ENCODE measurements at places on chromosomes 5 and 9.
A peak's percentile ranks its signal among the peaks of the same experiment; 100 is the strongest.

GRCh38 chr5:146098047-146098446, 7.3 kb downstream of the PLAC8L1 start:
- no peak for DNase-seq

DNA sequence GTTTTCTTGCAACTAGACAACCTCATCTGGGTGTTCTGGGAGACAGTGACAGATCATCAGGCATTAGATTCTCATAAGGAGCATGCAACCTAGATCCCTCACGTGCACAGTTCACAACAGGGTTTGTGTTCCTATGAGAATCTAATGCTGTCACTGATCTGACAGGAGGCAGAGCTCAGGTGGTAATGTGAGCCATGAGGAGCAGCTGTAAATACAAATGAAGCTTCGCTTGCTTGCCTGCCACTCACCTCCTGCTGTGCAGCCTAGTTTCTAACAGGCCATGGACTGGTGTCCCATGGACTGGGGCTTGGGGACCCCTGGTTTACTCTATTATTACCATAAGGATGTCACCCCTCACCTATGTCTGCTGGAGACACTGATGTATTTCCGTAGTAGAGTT, 166.8 kb downstream of the PSAT1 start:
- no peak for DNase-seq

DNA sequence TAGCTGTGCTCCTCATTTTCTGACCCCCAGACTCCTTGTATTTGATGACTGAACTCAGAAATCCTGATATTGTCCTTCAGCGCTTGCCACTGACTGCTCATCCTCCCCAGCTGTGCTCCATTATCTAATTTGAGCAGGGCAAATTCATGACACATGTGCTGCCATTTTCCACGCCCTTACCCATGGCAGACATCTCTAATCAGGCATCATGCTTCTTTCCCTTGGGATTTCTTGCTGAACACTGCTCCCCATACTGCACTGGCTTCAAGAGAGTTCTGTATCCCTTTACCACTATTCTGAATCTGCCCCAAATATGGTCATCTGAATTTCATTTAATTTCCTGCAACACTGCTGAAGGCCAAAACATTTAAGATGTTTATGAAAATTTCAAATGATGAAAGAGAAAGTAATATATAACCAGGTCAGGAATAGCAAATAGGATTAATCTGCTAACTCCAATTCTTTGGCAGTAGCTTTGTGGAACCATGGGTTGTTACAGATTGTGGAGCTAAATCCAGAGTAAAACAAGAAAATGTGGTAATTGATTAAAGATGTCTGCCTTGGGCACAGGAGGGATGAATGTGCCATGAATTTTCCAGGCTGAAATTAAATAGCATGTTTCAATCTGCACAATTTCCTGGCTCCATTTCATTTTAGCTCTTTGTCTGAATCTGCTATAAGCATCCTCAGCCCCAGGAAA, 93.6 kb downstream of the CYFIP2 start:
- DNase-seq = no peak

GRCh38 chr5:90263102-90263820, 146.3 kb downstream of the CETN3 start:
- DNase-seq = no peak

- no peak for DNase-seq
These were observed 141.7 kb downstream of the SYK start for GRCh38 chr9:90943341-90943740.

- no peak for DNase-seq
These were observed 85.0 kb downstream of the DNAH5 start for GRCh38 chr5:13859270-13860065.

DNA sequence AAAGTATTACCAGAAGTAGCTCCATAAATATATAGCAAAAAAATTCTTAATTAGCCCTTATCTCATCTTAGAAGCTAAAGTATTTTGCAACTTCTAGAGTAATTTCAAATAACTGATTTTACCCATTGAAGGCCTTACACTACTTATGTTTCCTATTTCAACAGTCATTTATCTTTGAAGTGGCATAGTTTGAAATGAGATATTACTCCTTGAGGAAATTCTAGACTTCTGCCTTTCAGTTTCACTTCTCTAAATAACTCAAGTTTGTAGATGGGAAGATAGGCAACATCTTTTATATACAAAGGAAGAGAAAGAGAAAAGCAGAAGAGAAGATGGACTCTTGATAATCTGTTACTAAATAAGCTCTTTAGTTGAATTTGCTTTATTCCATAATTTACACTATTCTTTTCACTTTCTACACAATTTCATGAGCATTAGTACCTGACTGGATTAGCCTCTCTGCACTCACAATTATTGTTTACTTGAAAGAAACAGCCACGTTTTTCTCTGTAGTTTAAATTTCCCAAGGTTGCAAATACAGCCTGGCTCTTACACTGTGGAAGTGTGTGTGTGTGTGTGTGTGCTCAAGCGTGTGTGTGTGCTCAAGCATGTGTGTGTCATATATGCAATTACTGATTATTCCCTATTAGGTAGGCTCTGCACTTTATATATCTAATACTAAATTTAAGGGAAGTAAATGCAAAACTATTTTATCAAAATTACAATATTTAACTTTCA, 60.6 kb upstream of the EMB start:
- no peak for DNase-seq

DNA sequence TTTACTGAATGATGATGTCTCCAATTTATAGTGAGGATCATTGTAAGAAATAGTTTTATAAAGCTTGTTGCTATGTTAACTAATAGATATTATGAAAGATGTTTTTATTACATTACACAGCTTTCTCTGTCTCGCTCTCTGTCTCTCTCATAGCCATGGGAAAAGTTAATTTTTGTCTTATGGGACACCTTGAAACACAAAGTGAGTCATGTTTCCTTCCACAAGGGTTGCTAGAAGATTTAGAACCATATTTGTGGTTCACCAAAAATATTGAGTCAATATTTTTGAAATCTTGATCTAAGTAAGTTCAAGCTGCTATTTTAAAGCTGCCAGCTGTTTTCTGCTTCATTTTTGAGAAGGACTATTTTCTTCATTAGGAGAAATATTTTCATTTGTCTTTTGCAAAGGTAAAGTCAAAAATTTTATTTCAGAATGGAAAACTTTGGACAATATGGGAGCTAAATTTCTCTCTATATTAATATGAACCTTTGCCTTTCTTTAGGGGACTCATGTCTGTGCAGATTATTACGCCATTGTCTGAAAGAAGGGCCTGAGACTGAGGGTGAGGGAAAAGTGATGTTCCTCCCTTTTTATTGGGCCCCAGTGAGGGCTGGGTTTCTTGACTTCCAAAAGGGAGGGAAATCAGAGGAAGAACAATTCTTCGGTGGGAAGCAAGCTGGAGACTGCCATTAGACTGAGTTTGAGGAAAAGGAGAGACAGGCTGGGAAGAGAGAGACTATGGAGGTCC, 87.9 kb upstream of the SLC24A2 start:
- no peak for DNase-seq

- DNase-seq = no peak
These were observed 270.9 kb upstream of the ANKH start for GRCh38 chr5:15142458-15142857.

- no peak for DNase-seq
These were observed 240.0 kb downstream of the GOLPH3 start for GRCh38 chr5:31934156-31934555.

- no peak for DNase-seq
These were observed 37.0 kb upstream of the SAP30L start for GRCh38 chr5:154408811-154409210.

GRCh38 chr5:83331842-83332241, 139.7 kb upstream of the VCAN start:
- DNase-seq = no peak

DNA sequence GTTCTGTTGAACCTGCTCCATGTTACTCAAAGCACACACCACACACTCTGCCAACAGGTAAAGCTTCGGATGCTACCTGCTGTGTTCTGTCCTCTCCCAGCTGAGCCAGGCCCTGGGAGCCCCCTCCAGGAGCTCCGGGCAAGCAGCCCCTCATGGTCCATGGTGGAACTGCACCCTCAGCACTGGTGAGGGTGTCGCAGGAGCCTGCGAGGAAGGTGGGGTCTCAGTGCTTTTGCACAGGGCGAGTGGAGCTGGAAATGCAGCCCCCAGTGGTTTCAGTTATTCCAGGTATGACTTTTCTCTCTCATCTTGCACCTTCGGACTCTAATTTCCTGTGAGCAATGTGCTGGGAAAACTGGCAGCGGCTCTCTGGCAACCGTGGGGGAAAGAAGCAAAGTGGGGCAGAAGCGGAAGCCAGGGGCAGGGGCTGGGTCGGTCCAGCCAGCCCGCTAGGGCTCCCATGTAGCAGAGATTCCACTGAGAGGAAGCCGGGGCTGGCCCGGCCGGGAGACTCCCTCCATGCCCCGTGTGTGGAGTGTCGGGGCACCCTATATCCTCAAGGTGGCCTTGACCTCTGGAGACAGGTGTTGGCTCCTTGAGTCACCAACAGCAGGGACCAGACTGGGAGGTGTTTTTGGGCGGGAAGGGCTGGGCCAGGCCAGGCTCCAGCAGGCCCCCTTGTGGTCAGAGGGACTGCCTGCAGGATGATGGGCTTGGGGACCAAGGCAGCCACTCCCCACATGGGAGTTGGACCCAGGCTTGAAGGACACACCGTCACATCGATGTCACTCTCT, 75.6 kb upstream of the PRSS3 start:
- DNase-seq = no peak

DNA sequence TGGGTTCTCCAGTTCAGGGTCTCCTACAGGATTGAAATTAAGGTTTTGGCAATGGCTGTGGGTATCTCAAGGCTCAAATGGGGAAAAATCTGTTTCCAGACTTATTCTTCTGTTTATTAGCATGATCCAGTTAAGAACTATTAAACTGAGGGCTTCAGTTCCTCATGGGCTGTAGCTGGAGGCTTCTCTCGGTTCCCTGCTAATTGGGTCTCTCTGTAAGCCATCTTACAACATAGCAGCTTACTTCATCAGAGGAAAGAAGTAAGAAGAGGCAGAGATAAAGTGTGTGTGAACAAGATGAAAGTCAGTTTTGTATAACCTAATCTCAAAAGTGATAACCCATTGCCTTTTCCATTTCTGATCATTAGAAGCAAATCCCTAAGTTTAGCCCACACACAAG, 391.9 kb downstream of the PSAT1 start:
- DNase-seq = no peak

DNA sequence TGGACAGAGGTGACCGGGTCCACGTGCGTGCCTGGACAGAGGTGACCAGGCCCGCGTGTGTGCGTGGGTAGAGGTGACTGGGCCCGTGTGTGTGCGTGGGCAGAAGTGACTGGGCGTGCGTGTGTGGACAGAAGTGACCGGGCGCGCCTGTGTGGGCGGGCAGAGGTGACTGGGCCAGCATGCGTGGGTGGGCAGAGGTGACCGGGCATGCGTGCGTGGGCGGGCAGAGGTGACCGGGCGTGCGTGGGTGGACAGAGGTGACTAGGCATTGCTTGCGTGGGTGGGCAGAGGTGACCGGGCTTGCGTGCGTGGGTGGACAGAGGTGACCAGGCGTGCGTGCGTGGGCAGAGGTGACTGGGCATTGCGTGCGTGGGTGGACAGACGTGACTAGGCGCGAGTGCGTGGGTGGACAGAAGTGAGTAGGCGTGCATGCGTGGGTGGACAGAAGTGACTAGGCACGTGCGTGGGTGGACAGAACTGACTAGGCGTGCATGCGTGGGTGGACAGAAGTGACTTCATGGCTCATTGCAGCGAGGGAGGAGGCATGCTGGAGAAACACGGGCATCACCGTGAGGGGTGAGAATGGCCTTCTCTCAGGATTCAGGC, 254.1 kb upstream of the IRX4 start:
- no peak for DNase-seq

GRCh38 chr9:125549039-125549438, 158.0 kb downstream of the MAPKAP1 start:
- no peak for DNase-seq

DNA sequence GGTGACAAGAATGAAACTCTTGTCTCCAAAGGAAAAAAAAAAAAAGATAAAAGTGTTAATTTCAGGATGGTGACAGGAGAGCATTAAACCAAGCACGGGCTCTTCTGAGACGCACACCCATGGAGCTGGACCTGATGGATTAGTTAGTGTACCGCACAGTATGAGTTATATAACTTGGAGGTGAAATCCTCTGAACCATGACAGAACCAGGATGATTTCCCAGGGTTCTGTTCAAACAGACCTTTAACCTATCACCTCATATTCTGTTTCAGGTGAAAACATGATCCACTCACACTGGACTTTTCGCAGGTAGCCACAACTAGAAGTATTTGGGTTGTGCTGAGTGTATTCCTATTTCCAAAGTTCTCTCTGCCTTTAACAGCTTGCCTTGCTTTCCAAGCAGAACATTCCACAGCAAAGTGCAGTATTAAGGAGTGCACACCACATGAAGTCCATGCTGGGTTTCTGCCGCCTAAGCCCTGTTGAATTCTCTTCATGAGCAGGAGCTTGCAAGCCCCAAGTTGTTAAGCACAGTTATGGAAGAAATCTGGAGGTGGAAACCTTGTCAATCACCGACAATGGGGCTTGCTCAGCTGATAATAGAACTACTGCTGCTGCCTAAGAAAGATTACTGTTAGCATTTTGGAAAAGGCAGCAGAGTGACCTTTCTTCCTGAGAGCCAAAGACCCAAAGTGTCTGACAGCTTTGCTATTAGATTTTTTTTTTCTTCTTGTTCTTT, 461.7 kb downstream of the TLE1 start:
- no peak for DNase-seq

- DNase-seq = no peak
These were observed 229.5 kb upstream of the NMUR2 start for GRCh38 chr5:152634586-152634985.

- peak; percentile 39 for DNase-seq
These were observed 180.1 kb upstream of the MVB12B start for GRCh38 chr9:126146254-126147145.

DNA sequence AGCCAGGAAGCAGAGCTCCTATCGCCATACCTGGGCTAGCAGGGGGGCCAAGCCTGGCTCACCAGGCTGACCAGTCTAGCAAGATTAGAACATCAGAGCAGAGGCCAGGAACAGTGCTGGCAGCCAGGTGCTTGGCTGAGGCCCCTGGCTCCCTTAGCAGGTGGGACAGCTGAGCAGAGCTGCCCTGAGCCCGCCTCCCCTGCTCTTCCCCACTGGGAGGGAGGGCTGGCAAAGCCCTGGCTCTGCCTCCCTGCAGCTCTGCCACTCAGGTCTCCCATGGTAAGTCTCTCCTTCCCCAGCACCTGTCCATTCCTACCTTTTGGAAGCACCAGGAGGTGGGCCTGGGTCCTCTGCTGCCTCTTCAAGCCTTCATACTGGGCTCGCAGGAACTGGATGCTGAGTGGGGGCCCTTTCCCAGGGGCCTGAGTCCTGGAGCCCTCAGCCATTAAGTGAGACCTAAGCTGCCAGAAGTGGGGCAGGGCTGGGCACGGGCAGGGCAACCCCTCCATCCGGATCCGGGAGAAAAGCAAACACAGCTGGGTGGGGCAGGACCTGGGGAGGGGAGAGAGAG, 803 bp downstream of the C9orf152 start:
- DNase-seq = no peak
